Activated CD8-positive, alpha-beta memory T cell treated with anti-CD3 and anti-CD28 coated beads, Interleukin-2, amount 10 ng/mL, durations not matched to agents 7 days and 5 days (primary cell): ENCODE measurements at places on chromosomes 16 and 17. TPM values are rescaled to one million over a fixed set of nuclear protein-coding genes. Genes with fewer than 3 reads are reported as not detected.
A peak's percentile ranks its signal among the peaks of the same experiment; 100 is the strongest.

- H3K27ac ChIP-seq: no peak overlapping the region
- peaks cover 2% of the 10 kb centered on the region for H3K36me3 ChIP-seq
Observed at GRCh38 chr16:70714581-70715054, 28.8 kb upstream of the MTSS2 start.

DNA sequence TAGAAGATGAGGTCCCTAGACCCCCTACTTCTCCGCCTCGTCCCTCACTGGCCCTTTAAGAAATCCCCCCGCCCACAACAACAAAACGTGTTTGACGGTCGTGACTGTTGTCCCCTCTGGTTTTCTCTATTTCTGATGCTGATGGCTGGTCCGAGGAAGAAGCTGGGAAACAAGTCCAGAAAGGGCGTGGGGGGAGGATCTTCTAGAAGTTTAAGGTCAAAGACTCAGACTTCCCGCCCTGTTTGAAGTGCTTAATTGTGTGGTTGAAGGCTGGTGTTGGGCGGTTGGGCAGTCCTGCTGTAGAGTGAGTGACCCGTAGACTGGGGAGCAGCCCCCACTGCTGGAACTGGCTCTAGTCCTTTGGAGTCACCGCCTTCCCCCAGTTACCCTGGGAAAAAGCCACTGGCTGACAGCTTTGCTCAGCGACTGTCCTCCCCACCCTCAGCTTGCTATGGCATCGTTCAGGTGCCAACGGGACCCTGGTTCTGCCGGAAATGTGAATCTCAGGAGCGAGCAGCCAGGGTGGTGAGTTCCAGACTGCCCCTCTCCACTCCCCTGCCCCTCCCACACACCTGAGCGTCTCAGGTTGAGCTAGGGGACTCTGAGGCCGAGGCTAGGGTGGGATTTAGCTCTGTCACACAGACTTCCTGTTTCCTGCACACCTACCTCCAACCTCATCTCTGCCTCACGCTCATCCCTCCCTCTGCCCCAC is 1.6 kb downstream of the MLLT6 start:
- peak; percentile 50 for DNase-seq
- H3K36me3 ChIP-seq: peaks cover 32% of the 10 kb centered on the region
- H3K27me3 ChIP-seq: no peaks in the 10 kb centered on the region
- H3K27ac ChIP-seq: peak overlapping the region; percentile 90

DNA sequence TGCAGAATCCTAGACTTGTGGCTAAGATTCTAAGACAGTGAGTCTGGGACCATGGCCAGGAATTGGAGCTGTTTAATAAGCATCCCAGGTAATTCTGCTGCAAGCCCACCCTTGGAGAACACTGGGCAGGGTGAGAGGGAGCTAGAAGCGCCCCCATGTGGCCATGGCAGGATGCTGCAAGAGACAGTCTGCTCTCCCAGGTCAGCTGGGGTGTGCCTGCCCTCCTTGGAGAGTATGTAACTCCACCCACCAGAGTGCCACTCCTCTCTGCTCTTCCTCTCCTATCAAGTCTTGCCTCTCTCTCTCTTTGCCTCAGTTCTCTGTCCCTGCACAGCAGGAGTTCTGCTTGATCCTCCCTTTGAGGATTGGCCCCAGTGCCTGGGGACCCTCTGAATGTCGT is 14.9 kb downstream of the RCVRN start:
- DNase-seq: no peak
- no peak overlapping the region for H3K4me3 ChIP-seq
- H3K27ac ChIP-seq: no peak overlapping the region
- H3K27me3 ChIP-seq: peaks cover 3% of the 10 kb centered on the region
- H3K36me3 ChIP-seq: no peaks in the 10 kb centered on the region
- H3K4me1 ChIP-seq: no peaks in the 10 kb centered on the region

DNA sequence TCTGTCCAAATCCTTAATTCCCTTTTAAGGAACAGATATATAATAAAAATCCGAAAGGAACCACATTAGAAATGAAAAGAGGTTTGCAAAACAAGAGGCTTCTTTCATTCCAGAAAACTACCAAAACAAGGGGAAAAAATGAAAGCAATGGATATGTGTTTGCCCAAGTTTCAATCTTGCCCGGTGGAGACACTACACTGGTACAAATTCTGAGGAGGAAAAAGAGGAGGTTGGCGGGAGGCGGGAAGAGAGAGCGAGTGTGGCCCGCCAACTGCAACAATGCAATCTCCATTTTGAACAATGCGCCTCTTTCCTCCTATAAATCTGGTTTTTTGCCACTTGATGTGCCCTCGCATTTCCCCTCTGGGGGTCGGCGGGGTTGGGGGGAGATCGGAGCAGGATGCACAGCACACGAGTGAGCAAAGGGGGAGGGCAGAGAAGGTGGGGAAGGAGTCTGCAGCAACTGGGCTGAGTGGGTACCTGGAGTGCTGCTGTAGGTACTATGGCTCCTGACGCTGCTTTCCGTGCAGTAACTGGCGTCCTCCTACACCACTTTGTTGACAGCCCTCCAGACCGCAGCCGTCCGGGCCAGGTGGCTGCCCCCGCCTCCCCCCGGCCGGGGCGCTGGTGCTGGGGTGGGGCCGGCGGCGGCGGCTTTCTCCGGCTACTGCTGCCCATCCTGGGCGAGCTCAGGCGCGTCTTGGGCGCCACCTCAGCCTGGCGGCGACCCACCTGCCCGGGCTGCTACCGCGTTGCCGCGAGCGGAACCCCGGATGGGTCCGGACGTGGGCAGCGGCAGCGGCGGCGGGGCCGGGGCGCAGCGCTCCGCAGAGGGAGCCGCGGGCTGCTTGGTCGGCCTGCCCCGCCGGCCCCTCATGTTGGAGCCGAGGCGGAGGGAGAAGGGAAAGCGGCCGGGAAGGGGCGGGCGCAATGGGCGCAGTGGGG is 93.8 kb upstream of the PLEKHM1 start:
- peak; percentile 87 for DNase-seq
- H3K4me1 ChIP-seq: peaks cover 35% of the 10 kb centered on the region
- H3K36me3 ChIP-seq: peaks cover 24% of the 10 kb centered on the region
- H3K4me3 ChIP-seq: peak overlapping the region; percentile 89

DNA sequence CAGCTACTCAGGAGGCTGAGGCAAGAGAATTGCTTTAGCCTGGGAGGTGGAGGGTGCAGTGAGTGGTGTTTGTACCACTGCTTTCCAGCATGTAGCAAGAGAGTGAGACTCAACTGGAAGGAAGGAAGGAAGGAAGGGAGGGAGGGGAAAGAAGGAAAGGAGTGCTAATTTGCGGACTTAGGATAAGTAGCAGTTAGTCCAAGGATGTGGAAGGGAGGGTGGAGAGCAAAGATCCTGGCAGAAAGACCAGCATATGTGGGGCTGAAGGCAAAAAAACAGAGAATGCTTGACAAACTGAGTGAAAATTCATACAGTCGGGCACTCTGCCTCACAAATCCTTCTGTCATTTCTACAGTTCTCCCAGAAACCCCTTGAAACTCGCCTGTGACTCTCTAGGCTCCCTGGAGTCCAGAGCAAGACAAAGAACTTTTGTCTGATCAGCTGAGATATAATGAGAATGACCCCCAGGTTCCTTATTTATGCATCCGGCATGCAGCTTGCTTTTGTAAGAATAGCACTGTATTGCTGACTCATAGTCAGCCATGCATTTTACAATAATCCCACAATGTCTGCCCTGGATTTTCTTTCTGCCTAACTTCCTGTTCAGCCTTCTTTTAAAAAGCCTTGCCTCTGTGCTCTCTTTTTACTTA is 31.5 kb downstream of the CDK5RAP3 start:
- no peaks in the 10 kb centered on the region for H3K36me3 ChIP-seq
- no peak for DNase-seq
- H3K27me3 ChIP-seq: peaks cover 14% of the 10 kb centered on the region
- H3K4me3 ChIP-seq: no peak overlapping the region
- peaks cover 36% of the 10 kb centered on the region for H3K4me1 ChIP-seq
- H3K27ac ChIP-seq: no peak overlapping the region

DHODH gene
- total RNA-seq: 14.5 TPM

ITGAD gene
- 0.09 TPM for total RNA-seq
